Amygdala (tissue), 56 donors: ENCODE measurements at places on chromosomes 2 and 18.

- DNase-seq: no peak
Observed at GRCh38 chr2:238521002-238521401, 94.3 kb downstream of the ASB1 start.

- DNase-seq: no peak
Observed at GRCh38 chr18:76654577-76654976, 159.5 kb upstream of the ZNF516 start.

GRCh38 chr2:73908689-73909652 is 16.2 kb downstream of the ACTG2 start:
- DNase-seq: no peak

DNA sequence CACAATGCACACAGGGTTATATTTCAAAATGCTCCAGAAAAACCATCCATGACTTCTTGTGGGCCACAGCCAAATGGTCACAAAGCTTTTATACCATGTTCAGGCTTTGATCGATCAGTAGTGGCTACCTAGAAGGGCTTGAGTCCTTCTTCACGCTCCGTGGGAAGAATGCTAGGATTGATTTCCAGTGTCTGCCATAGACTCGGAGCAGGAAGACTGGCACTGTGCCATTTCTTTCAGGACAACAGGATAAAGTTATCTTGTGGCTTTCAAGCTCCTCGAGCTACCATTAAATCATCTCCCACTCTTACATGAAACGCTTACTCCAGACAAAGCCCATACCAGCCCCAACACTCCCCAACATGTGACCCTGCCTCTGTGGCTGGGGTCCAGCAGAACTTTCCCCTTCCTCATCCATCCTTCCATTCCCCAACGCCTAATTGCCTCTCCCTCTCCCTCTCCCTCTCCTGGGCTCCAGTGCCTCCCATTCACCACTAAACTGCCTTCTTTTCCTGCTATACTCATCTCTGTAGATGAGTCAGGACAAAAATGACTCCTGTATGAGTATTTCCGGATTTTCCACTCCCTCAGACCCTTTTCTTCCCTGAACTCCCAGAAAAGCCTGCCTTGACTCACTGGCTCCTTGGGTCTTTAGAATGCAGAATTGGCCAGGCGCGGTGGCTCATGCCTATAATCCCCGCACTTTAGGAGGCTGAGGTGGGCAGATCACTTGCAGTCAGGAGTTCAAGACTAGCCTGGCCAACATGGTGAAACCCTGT is 40.9 kb downstream of the ADD2 start:
- DNase-seq: no peak

DNA sequence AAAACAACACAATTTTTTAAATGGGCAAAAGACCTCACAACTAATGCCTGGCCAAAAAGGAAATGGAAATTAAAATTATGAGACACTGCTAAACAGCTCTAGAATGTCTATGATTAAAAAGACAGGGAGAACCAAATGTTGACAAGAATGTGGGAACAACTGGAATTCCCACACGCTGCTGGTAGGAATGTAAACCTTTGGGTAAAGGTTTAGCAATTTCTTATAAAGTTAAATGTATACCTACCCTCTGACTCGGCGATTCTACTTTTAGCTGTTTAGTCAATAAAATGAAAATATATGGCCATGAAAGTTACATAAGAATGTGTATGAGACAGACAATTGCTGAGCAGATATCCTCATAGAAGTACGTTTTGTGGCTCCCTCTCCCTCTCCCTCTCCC is 60.9 kb downstream of the ATF2 start:
- DNase-seq: no peak

GRCh38 chr18:56501896-56502295 is 136.5 kb downstream of the TXNL1 start:
- DNase-seq: no peak

DNA sequence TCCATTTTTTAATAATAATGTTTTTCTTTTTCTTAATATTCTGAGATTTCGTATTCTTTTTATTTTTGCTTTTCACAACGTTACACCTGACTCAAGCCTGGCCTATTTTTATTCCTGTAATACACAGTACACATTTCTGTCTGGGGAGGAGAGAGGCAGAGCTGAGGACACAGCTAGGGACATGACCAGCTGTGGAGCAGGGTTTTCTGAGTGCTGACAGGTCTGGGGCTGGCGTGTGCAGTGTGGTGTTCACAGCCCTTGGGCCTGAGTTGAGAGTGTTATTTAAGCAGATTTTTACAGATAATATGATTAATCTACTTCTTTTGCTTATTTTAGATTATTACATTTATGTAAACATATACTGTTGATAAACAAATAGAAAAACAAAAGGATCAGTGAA is 55.9 kb downstream of the ZAP70 start:
- no peak for DNase-seq

- DNase-seq: no peak
Observed at GRCh38 chr2:172888714-172889669, 153.3 kb downstream of the RAPGEF4 start.

GRCh38 chr2:146661473-146662096 is 1183.2 kb upstream of the ACVR2A start:
- no peak for DNase-seq

DNA sequence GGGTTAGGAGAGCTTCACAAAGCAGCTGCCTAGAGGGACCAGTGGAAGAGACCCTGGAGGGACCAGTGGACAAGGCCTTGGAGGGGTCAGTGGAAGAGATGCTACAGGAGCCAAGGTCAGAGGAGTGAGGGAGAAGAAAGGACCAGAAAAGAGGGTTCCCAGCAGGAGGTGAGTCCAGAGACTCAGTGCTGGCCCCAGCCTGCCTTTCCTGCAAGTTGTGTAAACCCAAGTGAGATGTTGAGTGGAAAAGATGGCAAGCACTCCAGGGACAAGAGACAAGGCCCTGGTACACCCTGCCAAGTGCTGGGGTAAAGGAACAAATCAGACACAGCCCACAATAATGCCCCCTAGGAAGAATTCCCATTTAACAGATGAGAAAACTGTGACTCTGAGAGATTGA is 94.4 kb downstream of the TTC32 start:
- no peak for DNase-seq

DNA sequence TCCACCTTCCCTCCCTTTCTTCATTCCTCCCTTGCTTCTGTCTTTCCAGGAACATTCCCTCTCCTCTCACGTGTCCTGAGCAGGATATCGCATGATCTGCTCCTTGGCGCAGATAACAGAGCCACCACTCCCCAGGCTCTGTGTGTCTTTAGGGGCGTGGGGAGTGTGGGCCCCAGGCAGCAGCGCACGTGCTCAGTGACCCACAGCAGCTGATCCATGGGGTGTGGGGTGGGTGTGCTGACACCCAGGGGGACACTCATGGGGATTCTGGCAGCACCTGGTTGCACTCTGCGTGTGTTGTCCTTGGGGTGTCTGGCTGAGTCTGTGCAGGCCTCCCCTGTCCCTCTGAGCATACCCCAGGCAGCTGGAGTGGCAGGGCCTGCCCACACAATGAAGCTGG is 9.9 kb upstream of the FOSL2 start:
- no peak for DNase-seq
